ENCODE measurements at places on chromosomes 4 and X.

GRCh38 chr4:82721819-82722423 lies 76.7 kb downstream of the SCD5 start:
- peak; percentile 4 for DNase-seq

DNA sequence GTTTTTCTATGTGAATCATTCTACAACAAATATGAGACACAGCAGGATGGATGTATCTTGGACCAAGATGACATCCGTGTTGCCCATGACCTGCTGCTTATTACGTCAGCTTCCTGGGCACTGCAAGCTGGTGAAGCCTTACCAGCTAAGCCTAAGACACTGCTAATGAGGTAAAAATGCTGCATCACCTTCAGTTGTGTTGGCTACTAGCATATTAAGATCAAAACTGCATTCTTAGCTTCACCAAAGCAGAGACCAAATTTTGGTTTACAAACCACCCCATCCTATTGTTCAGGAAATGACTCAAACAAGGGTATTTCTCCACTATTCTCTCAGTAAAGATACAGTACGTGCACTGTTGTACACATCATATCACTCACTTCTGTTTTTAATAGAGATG lies 50.3 kb downstream of the MAML3 start:
- DNase-seq, result peak; percentile 61

GRCh38 chrX:40420899-40421729 lies 159.7 kb upstream of the ATP6AP2 start:
- DNase-seq, result no peak

GRCh38 chr4:10007793-10008608 lies 13.3 kb downstream of the SLC2A9 start:
- no peak for DNase-seq

- no peak for DNase-seq
Observed at GRCh38 chrX:67604979-67605703, 61.3 kb downstream of the AR start.

DNA sequence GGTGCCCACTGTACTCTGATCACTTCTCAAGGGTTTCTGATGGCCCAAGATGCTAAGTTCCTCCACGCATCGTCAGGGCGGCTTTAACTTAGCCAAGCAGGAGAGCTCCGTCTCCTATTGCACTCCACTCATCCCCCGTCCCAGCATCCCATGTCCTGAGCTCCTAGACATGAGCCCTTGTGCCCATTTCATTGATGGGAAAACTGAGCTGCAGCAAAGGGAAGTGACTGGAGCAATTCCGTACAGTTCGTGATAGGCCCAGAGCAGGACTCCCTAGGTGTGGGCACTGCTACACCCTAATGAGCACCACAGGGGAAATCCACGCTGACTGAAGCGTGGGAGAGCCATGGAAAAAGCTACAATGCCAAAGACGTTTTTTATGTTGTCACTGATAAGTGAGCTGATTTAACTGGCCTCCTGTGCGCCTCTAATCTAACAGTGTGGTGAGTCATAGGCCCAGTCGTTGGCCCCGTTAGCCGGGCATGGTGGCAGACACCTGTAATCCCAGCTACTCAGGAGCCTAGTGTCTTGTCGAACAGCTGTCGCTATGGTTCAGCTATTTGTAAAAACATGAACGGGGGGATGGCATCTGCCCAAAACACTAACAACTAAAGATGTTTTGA lies 14.9 kb downstream of the NSDHL start:
- no peak for DNase-seq

DNA sequence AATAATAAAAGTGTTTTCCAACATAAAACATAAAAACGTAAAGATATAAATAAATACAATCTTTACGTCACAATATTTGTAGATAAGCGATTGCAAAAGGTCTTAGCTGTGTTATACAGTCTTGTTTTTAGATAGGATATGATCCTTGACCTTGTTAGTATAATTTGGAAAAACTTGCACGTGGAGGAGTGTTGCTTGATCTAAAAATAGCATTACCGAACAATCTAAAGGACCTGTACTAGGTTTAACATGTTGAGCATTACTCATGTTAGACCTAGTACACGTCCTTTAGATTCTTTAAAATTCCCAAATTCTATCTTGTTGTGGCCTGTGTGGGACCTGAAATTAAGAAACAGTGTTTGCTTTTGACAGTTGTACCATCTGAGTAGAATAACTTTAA lies 1.6 kb downstream of the METAP1 start:
- DNase-seq, result no peak

DNA sequence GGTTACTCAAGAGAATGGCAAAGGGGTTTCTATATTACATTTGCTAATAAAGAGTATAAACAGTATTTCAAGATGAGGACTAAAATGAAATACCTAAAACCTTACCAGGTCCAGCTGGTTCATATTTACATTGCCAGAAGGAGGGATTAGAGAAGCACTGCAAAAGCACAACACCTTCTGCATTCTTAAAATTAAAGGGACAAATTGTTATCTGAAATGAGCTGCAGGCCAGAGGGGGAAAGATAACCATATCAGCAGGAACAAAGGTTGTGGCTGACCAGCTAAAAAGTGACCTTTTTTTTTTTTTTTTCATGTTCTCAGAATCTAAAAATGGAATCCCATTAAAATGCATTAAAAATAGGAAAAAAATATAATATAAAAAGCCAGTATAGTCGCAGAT lies 39.7 kb downstream of the AFF2 start:
- DNase-seq, result no peak

GRCh38 chr4:148152868-148153625 lies 289.2 kb downstream of the NR3C2 start:
- DNase-seq, result no peak

All from CD4-positive, alpha-beta T cell treated with Interleukin-1 beta for 1 hour (primary cell).